ENCODE measurements at places on chromosomes 11 and 22.

DNA sequence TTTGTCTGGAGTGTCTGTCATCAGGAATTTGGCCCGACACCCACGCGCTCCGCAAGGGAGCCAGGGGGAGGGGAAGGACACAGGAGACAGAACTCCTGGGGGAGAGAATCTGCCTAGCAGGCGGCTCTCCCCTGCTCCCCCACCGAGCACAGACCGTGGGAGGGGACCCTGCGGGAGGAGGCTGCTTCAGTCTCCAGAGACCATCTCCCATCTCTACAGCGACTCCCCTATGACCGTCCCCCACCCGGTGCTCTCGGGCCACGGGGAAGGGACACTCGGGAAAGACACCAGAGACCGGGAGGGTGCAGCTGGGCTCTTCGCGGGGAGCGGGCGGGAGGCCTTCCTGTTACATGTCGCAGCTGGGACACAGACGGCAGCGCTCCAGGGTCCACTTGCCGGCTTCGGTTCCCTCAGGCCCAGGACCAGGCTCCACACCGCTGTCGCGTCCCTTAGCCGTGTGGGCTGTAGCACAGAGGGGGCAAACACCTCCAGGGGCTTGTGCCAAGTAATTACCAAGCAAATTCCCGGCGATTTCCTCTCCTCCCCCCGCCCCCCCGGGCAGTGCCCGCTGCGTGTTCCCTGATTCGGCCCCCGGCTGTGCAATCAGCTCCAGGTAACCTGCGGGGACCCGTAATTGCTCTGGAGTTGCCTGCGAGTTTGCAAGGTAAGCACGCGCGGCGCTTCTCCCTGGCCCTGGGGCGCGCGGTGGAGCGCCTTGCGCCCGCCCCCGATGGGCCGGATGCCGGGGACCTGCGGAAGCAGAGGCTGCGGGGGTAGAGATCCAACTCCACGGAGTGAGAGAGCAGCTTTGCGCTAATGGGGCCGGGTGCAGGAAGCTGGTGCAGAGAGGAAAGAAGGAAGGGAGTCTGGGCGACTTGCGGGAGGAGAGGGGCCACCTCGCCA, 155.1 kb upstream of the CADM1 start:
- DNase-seq = no peak

DNA sequence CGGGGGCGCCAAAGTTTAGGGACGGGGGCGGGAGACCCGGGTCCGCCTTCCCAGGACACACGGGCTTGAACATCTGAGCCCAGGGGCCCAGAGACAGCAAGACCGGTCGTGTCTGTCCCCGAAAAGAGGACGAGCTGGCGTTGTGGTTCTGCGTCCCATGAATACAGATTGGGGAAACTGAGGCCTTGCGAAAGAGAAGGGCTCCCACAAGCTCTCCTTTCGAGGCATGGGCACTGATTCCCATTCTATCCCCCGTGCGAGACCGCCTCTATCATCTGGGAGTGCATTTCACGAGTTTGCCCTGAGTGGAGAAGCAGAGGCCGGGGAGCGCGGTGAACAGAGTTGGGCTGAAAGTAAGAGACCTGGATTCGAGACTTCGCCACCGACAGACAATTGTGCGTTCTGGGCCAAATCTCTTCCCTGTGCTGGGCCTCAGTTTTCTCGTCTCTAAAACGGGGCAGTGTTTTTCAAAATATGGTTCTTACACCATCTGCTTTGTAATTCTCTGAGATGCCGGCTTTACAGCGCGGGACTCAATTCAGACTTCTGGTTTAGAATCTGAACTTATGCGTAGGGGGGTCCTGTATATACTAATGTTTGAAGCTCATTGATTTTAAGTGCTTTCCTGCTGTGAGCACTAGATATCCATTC, 471 bp downstream of the RNF185 start:
- DNase-seq = no peak

DNA sequence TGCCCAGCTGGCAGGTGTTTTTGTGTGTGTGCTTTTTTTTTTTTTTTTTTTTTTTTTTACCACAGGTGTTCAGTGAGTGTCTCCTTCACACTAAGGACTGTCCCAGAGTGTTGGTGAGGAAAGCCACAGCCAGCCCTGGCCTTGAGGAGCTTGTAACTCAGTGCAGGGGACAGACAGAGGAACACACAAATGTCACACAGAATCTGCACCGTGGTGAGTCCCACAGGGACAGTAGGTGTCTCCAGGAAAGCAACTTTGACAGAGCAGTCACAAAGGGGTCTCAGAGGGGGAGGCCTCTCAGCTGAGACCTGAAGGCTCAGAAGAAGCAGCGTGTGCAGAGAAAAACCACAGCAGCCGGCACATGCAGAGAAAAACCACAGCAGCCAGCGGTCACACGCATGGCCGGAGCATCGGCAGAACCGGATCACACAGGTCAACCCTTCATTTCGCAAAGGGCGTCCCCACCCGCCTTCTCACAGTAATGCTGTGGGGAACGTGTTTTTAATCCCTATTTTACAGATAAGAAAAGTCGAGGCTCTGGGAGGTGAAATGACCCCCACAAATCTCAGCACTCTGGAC, 101.7 kb upstream of the PRR5 start:
- no peak for DNase-seq

DNA sequence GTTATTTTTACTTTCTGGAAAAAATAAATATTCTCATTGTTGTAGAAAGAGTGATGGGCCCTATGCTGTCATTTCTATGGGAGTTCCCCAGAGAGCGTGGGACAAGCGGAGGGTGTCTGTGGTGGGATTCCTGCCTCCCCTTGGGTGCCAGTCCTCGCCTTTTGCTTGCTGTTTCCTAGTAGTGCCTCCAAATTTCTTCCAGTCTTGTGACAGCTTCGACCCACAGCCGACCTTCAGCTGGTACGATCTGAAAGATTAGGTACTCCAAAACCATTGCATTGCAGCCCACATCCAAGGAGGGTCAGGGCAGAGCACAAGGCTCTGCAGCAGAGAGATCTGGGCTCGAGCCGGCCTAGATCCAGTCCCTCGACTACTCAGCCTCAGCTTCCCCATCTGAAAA, 58.9 kb upstream of the EMID1 start:
- no peak for DNase-seq

DNA sequence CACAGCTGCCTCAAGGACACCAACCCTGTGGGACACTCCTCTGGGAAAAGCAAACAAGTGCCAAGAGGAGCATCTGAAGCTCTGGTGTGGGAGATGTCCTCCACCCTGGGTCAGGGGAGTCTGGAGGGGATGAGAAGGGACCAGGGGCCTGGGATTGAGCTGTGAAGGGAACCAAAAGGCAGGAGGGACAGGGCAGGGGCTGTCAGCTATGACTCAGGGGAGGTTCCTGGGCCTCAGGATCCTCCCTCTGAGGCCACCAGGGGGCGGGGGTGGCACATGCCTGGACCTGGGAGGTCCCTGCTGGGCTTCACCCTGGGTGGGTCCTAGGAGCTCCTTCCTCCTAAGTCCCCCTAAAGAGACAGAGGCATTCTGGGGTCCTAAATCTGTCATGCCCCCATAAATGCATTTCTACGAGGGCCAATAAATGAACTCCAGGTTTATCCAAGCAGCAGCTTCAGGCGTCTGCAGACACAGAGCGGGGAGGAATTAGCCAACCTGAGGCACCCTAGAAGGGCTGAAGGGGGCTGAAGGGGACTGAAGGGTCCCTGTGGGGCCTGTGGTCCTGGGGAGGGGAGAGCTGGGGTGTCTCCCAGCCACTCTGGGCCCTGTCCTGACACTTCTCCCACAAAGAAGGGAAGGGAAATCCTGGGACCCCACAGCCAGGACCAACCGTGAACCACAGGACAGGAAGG, 31.9 kb upstream of the IGLL5 start:
- no peak for DNase-seq

Data from HS-5 (cell line).